Mammary microvascular endothelial cell (primary cell): ENCODE measurements at places on chromosomes 11 and 22. TPM values are rescaled to one million over a fixed set of nuclear protein-coding genes. Genes with fewer than 3 reads are reported as not detected.

Gene PRRG4
- total RNA-seq, result 0.67 and 0.69 TPM in 2 replicates

Gene MS4A1
- total RNA-seq, result not detected in 2 replicates

Gene MED17
- total RNA-seq, result 30.4 and 37.5 TPM in 2 replicates

Gene PANX3
- total RNA-seq, result not detected in 2 replicates

Gene PCSK7
- total RNA-seq, result 48.4 and 57.8 TPM in 2 replicates

Gene PAX6
- total RNA-seq, result not detected in 2 replicates

Gene MGAT3
- not detected in 2 replicates for total RNA-seq

Gene CCDC188
- total RNA-seq, result 3.0 and 8.3 TPM in 2 replicates

Gene PAFAH1B2
- 102 and 104 TPM in 2 replicates for total RNA-seq
